Mesothelial cell of epicardium (in vitro differentiated cells): ENCODE measurements at places on chromosomes 11 and 22. TPM values are rescaled to one million over a fixed set of nuclear protein-coding genes. Genes with fewer than 3 reads are reported as not detected.

The TSSK2 gene
- total RNA-seq, result not detected in 3 replicates

The PRG3 gene
- not detected in 3 replicates for total RNA-seq

The HEPN1 gene
- not detected in 3 replicates for total RNA-seq

The C11orf87 gene
- total RNA-seq, result 0.80 to 0.88 TPM (median 0.86 TPM) in 3 replicates

The C22orf31 gene
- total RNA-seq, result 0.44 to 0.45 TPM in 2 of 3 replicates, not detected in the other

The OR8G1 gene
- total RNA-seq, result not detected in 3 replicates

The LMF2 gene
- 65.2 to 66.2 TPM (median 65.2 TPM) in 3 replicates for total RNA-seq

The EIF1AD gene
- 34.0 to 37.0 TPM (median 34.2 TPM) in 3 replicates for total RNA-seq

The MS4A4A gene
- total RNA-seq, result not detected in 3 replicates

The FGF19 gene
- not detected in 3 replicates for total RNA-seq

The CBLIF gene
- total RNA-seq, result not detected in 3 replicates

The MPZL3 gene
- 5.0 to 5.7 TPM (median 5.2 TPM) in 3 replicates for total RNA-seq
